Lung (tissue), 17 donors: ENCODE measurements at places on chromosomes 1 and 21.

- no peak for DNase-seq
Observed at GRCh38 chr1:164983023-164983650, 373.4 kb downstream of the LMX1A start.

- peak; percentile 20 for DNase-seq
Observed at GRCh38 chr1:161932668-161933067, 91.0 kb downstream of the OLFML2B start.

DNA sequence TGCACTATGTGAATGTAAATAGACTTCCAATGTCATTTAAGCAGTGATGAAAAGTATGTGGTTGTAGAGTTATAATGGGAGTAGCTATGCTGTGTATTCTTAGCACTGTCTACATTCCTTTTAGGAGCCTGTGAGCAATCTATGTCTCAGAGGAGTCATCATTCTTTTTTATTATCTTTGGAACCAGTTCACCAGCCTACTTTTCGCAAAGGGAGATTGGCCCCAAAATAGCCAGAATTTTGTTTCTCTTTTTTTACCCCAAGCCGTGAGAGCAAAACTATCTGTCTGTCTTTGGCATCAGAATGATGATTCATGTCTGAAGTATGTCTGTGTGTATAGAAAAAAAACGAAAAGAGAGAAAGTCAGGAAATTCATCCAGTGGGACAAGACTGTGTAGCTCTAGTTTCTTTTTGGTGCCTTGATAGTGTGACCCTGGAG lies 44.2 kb downstream of the OSBPL9 start:
- DNase-seq = no peak

DNA sequence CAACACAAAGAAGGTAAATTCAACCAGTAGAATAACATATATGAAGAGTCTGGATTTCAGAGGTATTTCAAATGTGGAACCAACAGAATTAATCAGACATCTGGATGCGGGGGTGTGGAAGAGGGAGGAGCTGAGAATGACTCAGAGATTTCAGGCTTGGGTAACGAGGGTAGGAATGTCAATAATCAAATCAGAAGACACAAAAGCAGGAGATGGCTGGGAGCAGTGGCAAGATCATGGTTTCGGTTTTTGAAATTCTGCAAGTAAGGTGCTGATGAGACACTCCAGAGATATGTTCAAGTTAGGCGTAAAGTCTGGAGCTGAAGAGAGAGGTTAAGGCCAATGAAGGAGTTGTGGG lies 64.0 kb downstream of the PLPPR5 start:
- no peak for DNase-seq

DNA sequence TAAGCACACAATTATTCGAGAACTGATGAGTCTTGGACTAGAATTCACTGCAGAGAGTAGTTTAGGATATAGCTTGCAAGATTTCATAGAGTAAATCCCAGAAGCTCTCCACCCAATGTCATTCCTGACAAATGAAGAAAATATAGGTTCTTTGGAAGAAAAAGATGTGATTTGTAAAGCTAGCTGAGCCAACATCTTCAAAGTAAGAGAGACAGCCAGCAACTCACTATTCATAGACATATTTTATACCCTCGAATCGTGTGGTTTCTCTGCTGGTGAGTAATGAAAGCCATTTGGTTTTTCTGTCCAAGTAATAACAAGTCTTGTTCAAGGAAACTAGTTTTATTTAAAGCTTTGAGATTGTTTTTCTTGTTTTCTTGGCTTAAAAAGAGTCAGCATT lies 165.7 kb upstream of the SYT6 start:
- DNase-seq = peak; percentile 25

DNA sequence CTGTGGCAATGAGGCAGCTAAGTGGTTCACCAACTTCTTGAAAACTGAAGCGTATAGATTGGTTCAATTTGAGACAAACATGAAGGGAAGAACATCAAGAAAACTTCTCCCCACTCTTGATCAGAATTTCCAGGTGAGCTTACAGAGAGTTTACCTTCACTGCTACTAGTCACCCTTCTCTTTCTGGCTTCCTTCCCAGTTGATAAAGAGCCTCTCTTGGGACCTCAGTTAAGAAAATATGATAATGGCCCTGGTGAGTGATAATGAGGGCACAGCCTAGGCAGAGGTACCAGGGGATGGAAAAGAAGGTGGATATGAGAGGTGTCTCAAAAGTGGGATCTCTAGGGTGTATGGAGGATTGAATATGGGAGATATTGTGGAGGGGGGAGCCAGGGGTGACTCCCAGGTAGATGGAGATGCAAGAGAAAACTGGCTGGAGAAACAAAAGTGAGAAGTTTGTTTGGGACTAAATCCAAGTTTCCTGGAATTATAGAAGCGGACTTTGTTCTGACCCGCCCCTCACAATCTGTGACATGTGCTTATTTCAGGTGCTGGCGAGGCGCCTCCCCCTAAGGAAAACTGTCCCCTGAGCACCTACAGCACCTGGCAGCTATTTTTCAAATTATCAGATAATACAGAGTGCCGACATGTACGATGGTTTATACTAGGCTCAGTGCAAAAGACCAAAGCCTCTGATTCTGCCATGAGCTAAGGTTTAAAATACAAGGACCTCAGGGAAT lies 13.7 kb downstream of the MTARC2 start:
- no peak for DNase-seq

DNA sequence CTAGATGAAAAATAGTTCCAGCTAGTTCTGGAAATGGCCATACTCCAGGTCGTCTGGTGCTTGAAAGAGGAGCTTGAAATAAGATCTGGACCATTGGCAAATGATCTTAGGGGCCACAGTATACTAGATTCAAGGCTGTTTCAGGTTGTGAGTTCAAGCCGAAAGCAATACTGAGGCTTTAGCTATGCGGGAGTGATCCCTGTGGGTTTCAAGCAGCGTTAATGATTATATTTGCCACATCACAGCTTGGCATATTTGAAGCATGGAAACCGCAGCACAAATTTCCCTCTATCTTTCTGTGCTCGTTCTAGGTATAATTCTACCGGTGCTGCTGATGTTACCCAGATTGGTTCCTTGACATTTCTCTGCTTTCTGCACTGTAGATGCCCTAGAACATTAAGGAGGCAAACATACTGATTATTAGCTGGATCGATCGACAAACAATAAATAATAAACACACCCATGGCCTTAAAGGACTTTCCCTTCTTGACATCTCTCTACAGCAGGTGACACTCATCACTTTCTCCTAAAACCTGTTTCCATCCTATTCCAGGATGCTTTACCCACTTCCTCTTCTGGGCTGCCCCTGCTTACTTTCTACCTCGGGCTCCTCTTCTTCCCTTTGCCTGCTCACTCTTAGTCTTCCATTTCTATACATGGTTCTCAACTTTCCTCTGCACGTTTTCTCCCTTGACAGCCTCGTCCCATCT lies 40.6 kb upstream of the LYST start:
- no peak for DNase-seq

DNA sequence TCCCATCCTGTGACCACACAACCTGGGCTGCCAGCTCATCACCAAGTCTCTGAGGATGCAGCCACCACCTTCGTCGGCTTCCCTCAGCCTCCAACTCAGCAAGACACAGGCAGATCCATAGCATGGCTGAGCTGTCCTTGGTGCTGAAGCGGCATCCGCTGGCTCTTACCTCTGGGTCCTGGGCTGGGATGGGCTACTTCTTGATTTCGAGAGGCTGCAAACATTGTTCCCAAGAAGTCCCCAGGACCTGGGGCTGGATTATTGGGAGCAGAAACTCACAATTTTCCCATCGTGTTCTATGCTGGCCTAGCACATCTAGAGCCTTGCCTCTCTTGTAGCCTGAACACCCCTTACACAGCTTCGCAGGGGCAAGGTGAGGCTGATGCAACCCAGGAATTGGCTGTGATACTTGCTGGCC lies 24.9 kb upstream of the C1QA start:
- DNase-seq = peak; percentile 74
